ENCODE measurements at places on chromosomes 5 and 9.

GRCh38 chr5:28397502-28397941 is 1359.1 kb upstream of the CDH9 start:
- DNase-seq = no peak

DNA sequence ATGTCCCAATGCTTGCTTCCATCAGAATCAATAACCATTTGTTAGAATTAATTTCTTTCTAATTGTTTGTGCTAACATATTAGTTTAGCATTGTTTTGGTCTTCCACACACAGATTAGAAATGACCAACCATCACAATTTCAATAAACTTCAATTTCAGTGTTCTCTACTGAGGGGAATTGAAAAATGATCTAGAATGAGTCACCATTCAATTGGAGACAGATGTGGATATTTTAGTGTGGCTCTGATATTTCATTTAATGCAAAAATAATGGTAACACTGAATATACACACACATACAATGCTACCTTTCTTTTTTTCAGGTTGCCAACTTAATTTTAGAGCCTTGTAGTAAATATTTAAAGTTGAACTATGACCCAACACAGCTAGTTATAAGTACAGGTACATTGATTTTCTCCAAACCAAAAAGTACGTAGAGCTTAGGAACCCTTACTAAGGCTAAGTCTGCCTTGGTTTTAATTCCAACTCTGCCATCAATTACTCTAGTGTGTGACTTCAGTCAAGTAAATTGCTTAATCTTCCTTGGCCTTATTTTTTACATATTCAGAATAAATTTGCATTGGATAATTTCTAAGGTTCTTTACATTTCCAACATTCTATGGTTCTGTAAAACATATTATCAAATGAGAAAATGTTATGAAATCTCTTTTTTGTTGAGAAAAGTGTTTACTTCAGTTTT is 143.9 kb downstream of the DMRTA1 start:
- no peak for DNase-seq

GRCh38 chr9:98911042-98911441 is 32.7 kb upstream of the COL15A1 start:
- DNase-seq = no peak

GRCh38 chr9:78273761-78274160 is 23.2 kb upstream of the PSAT1 start:
- DNase-seq = no peak

DNA sequence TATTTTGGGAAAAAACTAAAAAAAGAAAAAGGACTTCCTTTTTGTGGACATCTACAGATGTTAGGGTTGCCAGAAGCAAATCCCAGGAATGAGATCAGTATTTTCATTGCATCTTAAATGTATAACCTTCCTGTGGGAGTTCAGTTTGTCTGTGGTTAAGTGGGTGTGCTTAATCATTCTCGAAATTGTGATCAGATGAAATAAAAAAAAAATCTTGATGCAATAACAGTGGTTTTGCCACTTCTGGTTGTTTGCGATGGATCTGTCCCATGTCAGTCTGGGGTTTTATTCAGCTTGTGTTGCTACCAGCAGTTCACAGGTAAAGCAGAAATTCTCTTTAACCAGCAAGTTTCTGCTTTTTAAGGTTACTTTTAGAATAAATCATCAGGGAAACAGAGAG is 179.0 kb downstream of the MAN2A1 start:
- no peak for DNase-seq

- DNase-seq = no peak
Observed at GRCh38 chr9:81955625-81956024, 12.3 kb downstream of the SPATA31D3 start.

DNA sequence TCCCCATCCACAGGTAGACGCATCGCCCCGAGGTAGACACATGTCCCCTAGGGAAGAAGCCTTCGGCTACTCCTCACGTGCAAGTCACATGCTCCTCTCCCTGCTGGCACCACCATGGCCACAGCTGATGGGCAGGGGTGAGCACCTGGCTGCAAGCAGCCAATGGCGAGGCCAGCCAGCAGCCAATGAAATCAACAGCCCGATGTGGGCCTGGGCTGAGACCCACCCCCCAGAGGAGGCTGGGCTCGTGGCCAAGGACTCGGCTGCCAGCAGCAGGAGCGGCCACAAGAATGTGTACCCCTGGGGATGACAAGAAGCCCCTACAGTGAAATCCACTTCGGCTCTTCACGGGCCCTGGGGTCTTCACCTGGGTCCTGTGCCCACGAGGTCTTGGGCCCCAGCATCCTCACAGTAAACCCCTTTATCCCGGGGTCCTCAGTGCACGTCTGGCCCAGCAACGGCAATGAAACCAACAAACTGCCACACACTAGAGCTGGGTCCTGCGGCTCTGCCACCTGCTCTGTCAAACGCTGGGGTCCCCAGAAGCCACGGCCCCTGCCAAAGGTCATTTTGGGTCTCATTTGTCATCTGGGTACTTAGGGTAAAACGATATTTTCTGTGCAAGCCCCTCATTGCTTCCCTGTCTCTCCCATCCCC is 22.1 kb upstream of the PTGES start:
- DNase-seq = no peak

GRCh38 chr9:99015890-99016289 is 72.2 kb downstream of the COL15A1 start:
- DNase-seq = no peak

GRCh38 chr5:76333571-76333970 is 69.5 kb upstream of the IQGAP2 start:
- DNase-seq = no peak

DNA sequence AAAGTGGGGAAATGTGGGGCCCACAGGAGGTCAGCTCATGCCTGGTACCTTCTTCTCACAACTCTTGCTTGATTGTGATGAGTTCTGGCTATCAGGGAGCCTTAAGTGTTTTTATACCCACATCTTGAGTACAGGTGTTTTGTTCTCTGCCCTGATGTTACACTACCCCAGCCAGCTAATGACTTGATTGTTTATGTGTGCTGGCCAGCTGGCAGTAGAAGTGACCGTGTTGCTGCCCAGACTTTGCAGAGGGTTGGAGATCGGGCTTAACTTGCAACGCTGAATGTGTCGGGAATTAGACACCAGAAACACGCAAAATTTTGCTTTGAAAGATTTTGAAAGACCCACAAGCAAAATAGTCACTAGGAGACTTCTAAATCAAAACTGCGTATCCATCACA is 16.9 kb upstream of the ZDHHC11B start:
- DNase-seq = no peak

- no peak for DNase-seq
Observed at GRCh38 chr5:13956471-13956870, 12.0 kb upstream of the DNAH5 start.

GRCh38 chr9:38084556-38084880 is 15.5 kb upstream of the SHB start:
- DNase-seq = no peak

- DNase-seq = no peak
Observed at GRCh38 chr9:122337556-122337929, 33.3 kb upstream of the PTGS1 start.

DNA sequence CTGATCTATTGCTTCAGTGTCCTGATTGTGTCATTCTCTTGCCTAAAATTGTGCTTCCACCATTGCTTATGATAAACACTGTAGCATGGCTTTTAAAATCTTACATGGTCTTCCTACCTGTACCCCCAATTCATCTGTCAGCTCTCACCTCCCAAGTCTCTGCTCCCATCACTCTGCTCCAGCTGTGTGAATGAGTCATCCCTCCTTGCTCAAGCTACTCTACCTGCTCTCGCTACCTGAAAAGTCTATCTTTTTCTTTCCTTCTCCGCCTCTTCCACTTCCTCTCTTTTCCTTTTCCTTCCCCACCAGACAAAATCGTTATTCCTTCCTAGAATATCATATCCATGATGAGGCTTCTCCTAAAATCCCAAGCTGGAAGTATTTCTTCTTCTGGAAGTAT is 341.7 kb downstream of the PRELID2 start:
- no peak for DNase-seq

- no peak for DNase-seq
Observed at GRCh38 chr5:86500947-86501346, 116.8 kb upstream of the COX7C start.

DNA sequence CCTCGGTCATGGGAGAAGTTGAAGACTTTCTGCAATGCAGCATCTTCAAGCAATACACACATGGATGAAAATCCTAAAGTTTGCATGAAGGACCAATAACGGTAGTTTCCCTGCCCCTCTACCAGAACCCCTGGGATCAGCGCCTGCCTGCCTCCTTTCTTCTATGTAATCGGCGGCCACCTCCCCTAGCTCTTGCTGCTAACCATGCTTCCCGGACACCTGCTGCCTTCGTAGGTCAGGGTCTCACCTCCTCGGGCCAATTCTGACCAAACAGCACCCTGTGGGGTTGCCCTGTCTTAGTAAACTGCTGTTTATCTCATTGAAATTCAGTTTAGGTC is 388 bp upstream of the MED10 start:
- peak; percentile 5 for DNase-seq

- no peak for DNase-seq
Observed at GRCh38 chr5:1785984-1786383, 13.7 kb downstream of the MRPL36 start.

- DNase-seq = no peak
Observed at GRCh38 chr9:76316069-76316468, 78.2 kb downstream of the RFK start.

DNA sequence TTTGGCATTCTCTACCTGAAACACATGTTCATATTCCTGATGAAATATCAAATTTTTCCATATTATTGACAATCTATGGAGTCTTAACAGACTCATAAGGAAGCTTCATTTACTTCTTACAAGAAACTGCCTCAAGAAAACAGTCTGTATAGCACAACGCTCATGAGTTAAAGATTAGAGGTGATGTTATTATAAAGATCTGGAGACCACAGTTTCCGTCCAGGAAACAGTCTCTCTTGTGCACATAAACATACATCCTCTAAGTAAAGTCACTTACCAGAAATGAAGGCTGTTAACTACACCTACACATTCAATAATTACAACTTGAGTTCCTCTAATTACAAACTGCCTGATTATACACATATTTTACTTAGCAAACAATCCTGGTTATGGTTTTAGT is 86.9 kb downstream of the RAPGEF6 start:
- no peak for DNase-seq

- no peak for DNase-seq
Observed at GRCh38 chr9:78133751-78134150, 102.1 kb upstream of the CEP78 start.

- no peak for DNase-seq
Observed at GRCh38 chr9:13606586-13606985, 327.1 kb upstream of the MPDZ start.

DNA sequence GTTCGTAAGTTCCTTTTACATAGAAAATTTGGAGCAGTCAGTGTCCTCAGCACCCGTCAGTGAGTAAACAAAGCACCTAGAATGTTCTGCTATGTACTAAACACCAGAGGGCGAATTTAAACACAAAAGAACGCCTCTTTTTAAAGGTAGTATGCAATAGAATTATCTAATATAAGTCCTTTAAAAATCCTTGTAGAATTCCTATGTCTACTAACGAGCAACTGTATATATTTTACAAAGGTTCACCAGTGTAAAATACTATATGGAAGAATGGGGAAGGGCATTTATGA is 499 bp upstream of the TMEM232 start:
- no peak for DNase-seq

- no peak for DNase-seq
Observed at GRCh38 chr9:33923998-33924701, 107.2 kb downstream of the UBE2R2 start.

DNA sequence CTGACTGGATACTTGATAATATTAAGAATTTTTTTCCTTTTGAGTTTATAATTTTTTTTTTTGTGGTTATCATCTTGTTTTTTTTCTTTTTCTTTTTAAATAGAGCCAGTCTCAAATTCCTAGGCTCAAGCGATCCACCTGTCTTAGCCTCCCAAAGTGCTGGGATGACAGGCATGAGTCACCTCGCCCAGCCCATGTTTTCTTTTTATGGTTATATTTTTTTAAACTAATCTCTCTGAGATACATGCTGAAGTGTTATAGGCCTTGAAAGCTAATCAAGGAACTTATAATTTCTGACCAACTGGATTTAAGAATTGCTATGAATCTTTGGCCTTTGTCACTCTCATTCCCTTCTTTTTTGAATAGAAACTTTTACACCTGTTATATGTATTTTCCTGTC is 6.8 kb upstream of the AMACR start:
- no peak for DNase-seq

DNA sequence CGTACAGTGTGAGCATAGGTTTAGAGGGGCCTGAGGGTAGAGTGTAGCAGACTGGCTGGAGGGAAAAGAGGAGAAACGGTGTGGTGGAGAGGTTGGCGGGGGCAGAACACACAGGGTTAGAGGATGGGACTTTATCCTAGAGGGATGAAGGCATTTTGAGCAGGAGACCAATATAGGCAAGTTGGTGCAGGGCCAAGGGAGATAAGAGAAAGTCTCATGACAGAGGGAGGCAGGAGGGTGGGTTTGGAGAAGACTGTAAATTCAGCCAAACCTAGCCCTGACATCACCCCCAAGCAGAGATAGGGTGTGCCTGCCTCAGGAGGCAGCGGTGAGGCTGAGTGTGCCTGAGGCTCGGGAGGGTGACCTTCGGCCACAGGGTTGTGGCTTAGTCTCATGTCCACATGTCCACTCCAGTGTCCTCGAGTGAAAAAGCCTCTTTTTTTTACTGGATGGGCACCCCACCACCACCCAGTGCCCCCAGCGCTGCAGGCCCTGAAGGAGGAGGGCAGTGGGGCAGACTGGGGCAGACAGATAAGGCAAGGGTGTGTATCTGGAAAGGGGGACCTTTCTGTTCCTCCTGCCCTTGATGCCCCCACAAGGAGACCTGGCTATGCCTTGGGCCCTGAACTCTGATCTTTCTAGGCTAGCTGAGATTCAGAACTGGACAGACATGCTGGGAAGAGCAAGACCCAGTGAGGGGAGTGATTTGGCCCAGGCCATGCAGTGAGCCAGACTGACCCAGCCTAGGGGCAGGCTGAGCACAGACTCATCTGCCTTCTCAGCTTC is 108.7 kb downstream of the RGS3 start:
- DNase-seq = no peak

DNA sequence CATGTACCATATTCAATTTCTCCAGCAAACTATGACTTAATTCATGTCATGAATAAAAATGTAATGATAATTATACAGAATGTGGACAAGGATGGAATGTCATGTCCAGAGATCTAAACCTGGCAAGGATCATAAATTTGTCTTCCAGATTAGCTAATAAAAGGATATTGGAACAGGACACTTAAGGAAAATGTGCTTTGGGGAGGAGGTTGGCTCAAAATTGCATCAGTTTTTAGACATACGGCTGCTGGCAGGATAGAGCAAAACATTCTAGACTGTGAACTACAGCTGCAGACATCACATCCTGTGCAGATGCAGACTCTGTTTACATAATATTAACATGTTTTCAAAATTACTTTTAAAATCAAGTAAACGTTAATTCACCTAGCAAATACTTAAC is 248.4 kb downstream of the TLR4 start:
- no peak for DNase-seq

DNA sequence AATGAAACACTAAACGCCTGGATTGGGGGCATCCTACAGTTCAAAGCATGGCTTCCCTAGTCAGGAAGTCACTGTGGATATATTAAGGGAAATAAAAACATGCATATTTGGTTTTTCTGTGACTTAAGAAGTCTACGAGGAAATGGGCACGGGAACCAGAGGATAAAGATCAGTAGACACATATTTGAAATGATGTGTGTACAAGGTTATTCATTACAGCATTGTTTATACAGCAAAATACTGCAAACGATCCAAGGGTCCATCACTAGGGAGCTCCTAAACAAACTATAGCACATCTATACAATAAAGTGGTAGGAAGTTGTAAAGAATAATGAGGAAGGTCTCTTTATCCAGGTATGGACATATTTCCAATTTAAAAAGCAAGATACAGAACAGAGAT is 71.8 kb downstream of the EFNA5 start:
- no peak for DNase-seq
